ENCODE measurements at places on chromosomes 12 and 14.

GRCh38 chr14:70707138-70708038, 65.7 kb downstream of the TTC9 start:
- no peak for DNase-seq

GRCh38 chr12:2735432-2735831, 59.3 kb upstream of the FKBP4 start:
- DNase-seq = no peak

DNA sequence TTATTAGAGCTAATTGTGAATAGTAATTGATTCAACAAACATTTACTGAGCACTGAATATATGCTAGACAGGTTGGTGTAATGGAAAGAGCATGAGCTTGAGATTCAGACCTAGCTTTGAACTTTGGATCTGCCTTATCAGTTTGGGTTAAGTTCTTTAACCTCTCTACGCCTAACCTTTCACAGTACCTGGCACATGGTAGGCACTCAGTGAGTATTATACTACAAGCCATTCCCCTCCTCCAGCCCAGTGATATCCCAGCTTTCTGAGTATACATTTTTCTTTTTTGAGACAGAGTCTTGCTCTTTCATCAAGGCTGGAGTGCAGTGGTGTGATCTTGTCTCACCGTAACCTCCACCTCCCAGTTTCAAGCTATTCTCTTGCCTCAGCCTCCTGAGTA, 32.0 kb downstream of the FAM177A1 start:
- DNase-seq = no peak

GRCh38 chr14:101992708-101993107, 28.3 kb downstream of the DYNC1H1 start:
- no peak for DNase-seq

DNA sequence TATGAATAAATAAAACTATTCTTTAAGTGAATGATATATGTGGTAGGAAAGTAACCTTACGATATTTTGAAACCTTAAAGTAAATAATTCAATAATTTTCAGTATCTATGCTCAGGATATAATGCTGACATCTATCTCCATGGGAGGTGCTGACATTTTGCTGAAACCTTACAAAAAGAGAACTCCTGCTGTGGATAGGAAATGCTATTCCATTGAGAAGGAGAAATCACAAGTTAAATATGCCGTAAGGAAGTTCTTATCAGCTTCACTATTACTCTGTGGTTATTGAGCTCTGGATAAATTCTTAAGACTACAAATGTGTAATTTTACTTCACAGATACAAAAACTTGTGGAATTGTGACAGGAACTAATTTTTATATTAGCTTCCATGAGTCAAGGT, 722.1 kb downstream of the TMTC2 start:
- DNase-seq = no peak

- DNase-seq = no peak
Measured at GRCh38 chr12:89857652-89858274, 149.1 kb upstream of the ATP2B1 start.

GRCh38 chr12:47100160-47100559, 20.4 kb upstream of the AMIGO2 start:
- DNase-seq = no peak

GRCh38 chr12:117489671-117490070, 128.2 kb upstream of the NOS1 start:
- DNase-seq = no peak

- DNase-seq = no peak
Measured at GRCh38 chr12:65945457-65945856, 121.2 kb downstream of the HMGA2 start.

GRCh38 chr12:71107936-71108335, 49.9 kb downstream of the TSPAN8 start:
- no peak for DNase-seq

- no peak for DNase-seq
Measured at GRCh38 chr14:53894456-53894855, 62.2 kb downstream of the BMP4 start.

GRCh38 chr12:110733900-110734299, 8.8 kb downstream of the PPP1CC start:
- DNase-seq = no peak

DNA sequence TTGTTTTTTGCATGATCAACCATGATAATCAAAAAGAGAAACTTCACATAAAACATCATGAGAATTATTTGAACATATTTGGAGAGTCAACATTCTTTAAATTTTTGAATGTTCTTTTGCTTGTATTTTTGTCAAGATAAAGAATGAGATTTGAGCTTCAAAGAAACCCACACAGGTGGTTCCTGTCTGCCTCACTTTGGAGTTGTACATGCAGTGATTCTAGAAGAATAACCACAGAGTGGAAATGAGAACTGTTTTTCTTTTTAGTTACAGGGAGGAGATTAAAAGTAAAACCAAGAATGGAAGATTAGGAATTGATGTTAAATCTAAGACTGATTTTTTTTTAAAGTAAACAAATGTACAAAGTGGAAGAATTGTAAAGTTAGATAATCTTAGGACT, 2.3 kb upstream of the ZNF705A start:
- no peak for DNase-seq

GRCh38 chr14:33992274-33993007, 41.6 kb upstream of the EGLN3 start:
- no peak for DNase-seq

GRCh38 chr12:54016478-54016964, 7.7 kb downstream of the HOXC8 start:
- DNase-seq = no peak

- DNase-seq = no peak
Measured at GRCh38 chr14:77645520-77646230, 29.2 kb upstream of the SPTLC2 start.

- no peak for DNase-seq
Measured at GRCh38 chr14:39268393-39268792, 34.7 kb downstream of the MIA2 start.

GRCh38 chr14:93232159-93232558, 25.1 kb downstream of the UBR7 start:
- DNase-seq = no peak

DNA sequence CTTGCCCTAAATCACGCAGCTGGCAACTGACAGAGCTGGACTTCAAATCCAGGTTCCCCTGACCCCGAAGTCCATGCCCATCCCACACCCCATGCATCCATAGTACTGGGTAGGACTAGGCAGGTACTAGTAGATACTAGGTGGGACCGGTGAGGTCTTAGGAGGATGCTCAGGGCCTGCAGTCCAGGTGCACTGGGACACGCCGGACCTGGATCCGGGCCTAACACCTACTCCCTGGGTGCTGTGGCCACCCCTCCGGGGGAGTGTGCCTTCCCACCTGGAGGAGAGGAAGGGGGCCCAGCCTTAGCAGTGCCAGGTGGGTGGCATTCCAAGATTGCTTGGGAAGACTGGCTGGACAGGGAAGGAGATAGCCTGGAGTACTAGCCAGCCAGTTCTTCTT, 64.8 kb downstream of the CACNA1C start:
- DNase-seq = no peak

GRCh38 chr12:83320350-83320749, 633.6 kb downstream of the TMTC2 start:
- no peak for DNase-seq

GRCh38 chr12:11702959-11703358, 53.5 kb downstream of the ETV6 start:
- DNase-seq = no peak

GRCh38 chr12:125373375-125373774, 308.1 kb downstream of the AACS start:
- no peak for DNase-seq

- peak; percentile 41 for DNase-seq
Measured at GRCh38 chr12:56629459-56630179, 507 bp downstream of the BAZ2A start.

GRCh38 chr12:48029491-48030172, 25.4 kb upstream of the COL2A1 start:
- no peak for DNase-seq

GRCh38 chr12:32139064-32139421, 32.4 kb downstream of the BICD1 start:
- no peak for DNase-seq

DNA sequence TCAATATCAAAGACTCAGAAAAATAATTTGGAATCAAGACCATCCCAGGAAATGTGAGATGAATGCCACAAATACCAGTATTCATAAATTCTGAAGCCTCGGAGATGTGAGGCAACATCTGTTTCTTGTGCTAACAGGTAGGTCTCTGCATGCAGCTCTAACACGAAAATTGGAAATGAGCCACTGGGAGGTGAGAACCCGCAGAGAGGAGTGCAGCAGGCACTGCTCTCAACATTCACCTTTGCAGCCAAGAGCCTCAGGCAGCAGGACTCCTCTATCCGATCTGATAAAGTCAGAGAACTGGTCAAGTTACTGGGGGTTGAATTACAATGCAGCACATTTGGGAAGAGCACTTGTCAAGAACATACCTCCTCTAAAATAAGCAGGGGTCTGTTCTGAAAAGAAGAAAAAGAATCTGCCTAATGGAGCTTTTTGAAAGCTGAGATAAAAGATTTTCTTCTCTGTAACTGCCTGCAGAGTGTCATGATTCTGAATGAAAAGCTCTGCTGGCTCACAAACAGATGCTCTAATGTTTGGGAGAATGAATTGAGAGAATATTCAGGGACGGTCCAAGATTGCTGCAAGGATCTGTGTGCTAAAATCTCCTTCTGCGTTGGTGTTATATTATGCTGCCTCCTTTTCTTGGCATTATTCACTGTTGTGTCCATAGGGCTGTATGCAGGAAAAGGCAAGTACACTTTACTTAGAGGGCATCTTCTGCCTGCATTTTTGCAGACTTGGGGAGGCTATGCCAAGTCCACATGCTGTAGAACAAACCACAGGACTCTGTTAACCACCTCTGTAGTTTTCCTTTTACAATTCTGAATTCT, 209.6 kb upstream of the KRR1 start:
- DNase-seq = no peak

- no peak for DNase-seq
Measured at GRCh38 chr12:72586456-72586855, 314.3 kb downstream of the TRHDE start.

DNA sequence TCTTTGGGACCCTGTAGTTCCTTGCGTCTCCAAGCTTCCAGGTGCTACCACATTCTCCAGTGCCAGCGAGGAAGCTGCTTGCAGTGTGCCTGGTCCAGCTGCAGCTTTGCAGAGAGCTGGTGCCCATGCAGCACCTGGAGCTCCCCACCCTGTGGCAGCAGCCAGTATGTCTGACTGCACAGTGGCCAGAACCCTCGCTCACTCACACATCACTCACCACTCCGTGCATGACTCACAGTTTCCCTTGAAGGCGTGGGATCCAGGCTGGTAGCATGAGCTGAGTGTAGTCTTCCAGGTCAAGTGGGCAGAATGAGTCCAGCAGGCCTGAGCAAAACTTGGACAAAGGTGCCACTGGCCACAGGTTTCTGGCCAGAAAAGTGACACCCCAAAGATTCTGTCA, 33.6 kb downstream of the SDR9C7 start:
- no peak for DNase-seq

DNA sequence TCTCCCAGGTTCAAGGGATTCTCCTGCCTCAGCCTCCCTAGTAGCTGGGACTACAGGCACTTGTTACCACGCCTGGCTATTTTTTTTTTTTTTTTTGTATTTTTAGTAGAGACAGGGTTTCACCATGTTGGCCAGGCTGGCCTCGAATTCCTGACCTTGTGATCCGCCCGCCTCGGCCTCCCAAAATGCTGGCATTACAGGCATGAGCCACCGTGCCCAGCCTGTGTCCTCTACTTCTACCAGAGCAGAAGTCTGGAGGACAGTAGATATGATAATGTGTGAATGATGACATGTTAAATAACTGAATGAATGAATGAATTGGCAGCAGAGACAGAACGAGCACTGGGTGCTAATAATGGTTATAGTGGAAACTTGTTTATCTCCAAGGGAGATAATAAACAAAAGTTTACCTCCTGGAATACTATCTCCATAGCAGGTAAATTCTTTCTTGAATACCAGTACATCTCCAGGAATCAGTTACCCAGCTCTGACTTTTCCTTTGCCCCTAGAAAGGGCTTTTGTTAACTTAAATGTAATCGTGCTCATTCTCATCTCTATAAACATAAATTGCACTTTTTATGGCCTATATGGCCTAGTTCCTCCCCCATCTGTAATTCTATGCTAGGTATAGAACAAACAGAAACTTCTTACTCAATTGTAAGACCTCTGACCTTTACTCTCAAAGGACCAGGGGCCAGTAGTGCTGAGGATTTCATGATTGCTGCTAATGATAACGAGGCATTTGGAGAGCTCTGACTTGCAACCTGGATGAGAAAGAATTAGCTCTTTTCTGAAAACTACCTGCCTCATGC, 7.2 kb upstream of the LGALS3 start:
- no peak for DNase-seq

DNA sequence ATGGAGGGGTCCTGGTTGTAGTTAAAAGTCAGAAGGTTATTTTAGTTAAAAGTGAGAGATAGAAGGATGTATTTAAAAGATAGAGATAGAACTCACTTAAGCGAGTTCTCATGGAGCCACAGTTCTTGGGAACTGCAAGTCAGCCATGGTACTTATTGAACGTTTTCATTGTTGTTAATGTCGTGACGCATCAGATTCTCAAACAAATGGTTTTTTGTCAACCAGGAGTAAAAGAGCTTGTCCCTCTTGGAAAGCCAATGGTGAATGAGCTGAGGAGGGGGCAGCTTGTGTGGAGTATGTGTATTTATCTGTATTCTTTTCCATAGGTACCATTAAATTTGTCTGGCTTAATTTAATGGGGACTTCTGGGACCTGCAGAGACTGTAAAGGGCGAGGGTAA, 68.6 kb downstream of the FIGNL2 start:
- no peak for DNase-seq

DNA sequence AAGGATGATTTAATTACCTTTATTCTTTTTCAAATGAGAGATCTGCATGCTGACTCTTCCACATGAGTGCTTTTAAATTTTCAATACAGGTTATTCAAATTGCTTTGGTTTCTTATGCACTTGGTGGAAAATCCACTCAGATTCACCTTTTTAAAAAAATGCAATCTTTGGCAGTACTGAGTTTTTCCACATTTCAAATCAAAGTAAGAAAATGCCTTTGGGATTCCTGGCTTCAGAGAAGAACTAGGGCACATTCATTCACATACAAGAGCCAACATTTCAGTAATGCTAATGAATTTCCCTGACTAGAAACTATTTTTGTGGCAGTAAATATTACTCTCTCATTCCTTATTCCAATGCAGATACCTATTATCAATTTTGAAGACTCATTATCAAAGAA, 342.2 kb downstream of the ETNK1 start:
- no peak for DNase-seq

DNA sequence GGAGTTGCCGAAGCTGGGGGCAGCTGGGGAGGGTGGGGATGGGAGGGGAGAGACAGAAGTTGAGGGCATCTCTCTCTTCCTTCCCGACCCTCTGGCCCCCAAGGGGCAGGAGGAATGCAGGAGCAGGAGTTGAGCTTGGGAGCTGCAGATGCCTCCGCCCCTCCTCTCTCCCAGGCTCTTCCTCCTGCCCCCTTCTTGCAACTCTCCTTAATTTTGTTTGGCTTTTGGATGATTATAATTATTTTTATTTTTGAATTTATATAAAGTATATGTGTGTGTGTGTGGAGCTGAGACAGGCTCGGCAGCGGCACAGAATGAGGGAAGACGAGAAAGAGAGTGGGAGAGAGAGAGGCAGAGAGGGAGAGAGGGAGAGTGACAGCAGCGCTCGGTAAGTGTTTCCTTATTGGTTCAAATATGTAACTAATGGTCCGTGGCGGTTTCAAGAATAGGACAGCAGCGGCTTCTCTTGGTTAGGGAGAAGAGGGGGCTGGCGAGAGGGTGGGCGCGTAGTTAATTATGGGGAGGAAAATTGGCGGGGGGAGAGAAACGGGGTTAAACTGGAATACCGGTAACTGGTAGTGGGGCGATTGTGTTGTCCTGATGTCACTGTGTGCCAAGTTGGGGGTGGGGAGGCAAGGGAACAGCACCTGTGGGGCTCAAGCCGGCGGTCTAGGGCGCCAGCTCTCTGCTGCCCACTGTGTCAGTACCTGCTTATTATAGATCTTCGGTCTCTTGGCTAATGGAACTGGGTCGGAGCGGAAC, 8.4 kb downstream of the HOXC8 start:
- DNase-seq = no peak
